ENCODE measurements at places on chromosomes 3 and 15. TPM values are rescaled to one million over a fixed set of nuclear protein-coding genes. Genes with fewer than 3 reads are reported as not detected.

Gene CLRN1
- 0.93 TPM for total RNA-seq

Gene SYNM
- 3.5 TPM for total RNA-seq

Gene ERICH6
- total RNA-seq: not detected

Gene SKOR1
- total RNA-seq: 0.17 TPM

Gene C3orf22
- total RNA-seq: not detected

Gene RTP4
- total RNA-seq: not detected

Gene SCN5A
- 8.2 TPM for total RNA-seq

Gene PSTPIP1
- 0.80 TPM for total RNA-seq

Gene SPATA12
- total RNA-seq: 0.10 TPM

All from GM23338 (cell line).